Stimulated activated naive B cell treated with anti-CD40 and anti-IgM and Interleukin-4, amounts not matched to agents 10 μg/mL and 1 μg/mL and 100 μg/mL, for 72 hours (primary cell): ENCODE measurements at places on chromosomes 6 and 20.

- DNase-seq: no peak
Measured at GRCh38 chr6:96116674-96117073, 100.9 kb downstream of the FUT9 start.

GRCh38 chr6:112781241-112781640, 434.1 kb downstream of the RFPL4B start:
- no peak for DNase-seq

DNA sequence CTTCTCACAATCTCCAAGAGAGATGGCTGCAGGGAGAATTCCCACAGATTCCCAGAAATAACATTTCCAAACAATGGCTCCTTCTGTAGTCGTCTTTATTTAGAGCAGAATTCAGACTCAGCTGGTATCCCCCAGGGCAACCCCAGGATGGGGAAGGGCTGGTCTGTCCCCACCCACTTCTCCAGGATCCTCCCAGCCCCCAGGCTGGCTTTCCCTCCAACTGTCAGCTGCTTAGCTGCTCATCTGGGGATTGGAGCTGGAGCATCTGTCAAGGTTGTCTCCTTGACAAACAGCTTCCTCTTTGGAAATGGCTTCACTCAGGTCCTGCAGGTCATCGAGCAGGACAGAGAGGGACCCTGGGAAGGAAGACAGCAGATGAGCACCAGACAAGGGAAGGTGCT, 3.5 kb upstream of the PSORS1C2 start:
- DNase-seq: no peak

GRCh38 chr20:1121429-1121828, 3.0 kb downstream of the PSMF1 start:
- no peak for DNase-seq

DNA sequence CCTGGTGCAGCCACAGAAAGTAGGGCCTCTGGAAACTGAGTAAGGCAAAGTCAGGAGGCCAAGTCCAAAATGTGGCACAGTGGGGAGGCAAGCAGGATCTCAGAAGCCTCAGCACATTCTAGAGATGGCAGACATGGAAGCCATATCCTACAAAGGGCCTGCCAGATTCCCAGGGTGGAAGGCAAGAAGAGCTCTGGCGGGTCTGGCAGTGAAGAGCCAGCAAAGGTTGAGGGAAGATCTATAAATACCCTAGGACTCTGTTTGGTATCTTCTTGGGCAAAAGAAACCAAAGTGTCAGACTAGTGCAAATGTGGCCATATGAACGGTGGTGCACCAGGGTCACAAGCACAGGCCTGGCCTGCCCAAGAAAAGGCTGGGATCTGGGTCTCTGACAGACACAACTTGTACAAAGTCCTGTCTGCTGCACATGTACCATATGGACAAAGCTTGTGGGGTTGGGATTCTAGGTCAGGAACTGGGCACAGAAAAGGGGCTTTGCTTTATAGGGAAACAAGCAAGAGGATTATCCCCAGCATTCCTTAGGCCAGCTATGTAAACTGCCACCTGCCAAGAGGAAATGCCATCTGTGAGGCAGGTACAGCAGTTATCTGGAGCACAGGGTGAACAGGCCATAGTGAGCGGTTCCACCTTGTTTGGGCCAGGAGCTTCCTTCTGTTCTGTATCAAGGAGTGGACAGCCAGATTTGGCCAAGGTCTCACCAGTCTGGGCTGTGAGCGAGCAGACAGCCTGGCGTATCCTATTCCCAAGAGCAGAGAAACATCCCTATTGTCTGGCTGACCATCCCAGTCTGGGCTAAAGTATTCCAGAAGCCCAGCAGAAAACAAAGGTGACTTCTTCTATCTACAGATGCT, 36.3 kb upstream of the SLC4A11 start:
- no peak for DNase-seq

DNA sequence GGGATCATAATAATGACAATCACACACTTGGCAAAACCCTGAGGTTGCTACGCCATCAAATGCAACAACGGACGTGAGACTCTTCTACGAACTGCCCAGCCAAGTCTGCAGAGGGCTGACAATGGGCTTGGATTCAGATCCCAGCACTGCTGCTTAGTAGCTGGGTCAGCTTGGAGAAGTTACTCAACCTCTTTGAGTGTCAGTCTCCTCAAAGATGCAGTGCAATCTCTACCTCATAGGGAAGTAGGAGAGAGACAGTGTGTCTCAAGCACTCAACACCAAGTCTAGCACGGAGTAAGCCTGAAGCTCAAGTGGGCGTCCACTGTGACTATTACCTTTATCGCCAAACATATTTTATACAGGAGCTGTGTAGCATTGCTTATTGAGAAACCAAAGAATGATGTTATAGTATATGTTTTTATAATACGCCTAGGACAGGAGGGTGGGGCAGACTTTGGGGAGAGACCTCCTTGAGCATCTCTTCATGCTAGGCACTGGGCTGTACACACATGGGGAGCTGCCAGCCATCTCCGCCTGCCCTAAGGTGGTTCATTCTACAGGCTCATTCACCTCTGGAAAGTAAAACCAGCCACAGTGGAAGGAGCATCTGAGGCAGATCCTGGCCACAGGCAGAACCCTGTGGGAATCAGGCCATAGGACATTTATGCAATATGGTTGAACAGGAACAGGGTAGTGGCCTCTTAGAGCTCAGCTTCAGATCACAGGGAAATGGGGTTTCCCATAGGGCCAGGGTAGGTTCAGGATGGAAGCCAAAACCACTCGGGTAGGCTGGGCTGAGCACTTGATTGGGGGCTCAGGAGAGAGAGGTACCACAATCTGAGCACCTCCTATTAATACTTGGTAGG, 160.2 kb downstream of the MRPL14 start:
- DNase-seq: no peak

- DNase-seq: peak; percentile 10
Measured at GRCh38 chr6:46377209-46377608, 114.0 kb downstream of the RCAN2 start.

GRCh38 chr20:49318430-49319207, 40.8 kb upstream of the ZNFX1 start:
- DNase-seq: no peak

DNA sequence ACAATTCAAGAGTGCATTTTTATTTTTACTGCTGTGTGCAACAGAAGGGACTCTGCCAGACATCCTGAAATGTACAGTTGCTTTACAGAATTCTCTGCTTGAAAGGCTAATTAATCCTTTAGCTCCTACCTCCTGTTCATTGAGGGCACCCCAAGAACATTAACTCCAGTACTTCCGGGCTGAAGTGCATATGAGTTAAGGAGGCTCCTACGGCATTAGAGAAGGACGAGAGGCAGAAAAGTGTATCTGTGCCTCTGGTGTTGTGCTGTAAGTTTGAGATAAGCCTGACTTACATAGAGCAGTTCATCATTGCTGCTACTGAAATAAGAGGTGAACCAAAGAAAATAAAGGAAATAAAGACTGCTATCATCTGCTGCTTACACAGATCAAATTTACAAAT, 609.3 kb upstream of the ADGRB3 start:
- DNase-seq: no peak

GRCh38 chr20:22716821-22717351, 132.5 kb upstream of the FOXA2 start:
- DNase-seq: no peak

DNA sequence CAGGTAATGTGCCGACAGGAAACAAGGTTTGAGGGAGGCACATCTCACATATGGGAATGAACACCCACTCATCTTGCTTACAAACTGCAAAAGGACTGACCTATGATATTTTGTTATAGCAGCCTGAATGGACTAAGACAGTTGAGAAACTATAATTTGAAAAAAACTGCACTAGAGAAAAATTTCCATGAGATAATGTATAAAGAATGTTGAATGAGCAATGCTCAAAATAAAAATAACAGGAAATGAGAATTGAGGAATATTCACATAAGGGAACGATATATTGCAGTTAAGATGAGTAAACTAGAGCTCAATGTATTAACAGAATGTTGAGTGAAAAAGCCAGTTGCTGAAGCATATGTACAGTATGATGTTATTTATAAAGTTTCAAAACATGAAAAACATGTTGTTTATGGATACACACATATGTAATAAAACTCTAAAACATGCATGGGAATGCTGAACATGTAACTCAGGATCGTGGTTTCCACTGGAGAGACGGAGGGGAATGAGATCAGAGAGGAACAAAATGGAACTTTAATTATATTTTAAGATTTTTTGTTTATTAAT, 6.3 kb upstream of the TBC1D22B start:
- no peak for DNase-seq

- DNase-seq: no peak
Measured at GRCh38 chr6:131412960-131413830, 159.8 kb upstream of the ARG1 start.

DNA sequence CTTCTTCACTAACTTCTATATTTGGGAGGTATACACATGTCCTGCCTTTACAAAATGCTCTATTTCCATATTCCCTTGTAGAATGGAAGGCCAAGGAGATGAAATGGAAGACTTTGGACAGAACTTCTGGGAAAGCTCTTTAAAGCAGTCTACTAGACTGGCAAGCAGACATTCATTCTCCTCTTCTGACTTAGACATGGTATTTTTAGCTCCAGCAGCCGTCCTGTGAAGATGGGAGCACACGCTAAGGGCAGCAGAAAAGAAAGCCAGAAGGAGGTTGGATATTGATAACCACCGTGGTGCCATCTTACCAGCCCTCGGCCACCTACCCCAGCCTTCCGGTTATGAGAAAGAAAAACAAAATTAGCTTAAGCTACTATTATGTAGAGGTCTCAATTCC, 70.1 kb upstream of the E2F3 start:
- DNase-seq: no peak

DNA sequence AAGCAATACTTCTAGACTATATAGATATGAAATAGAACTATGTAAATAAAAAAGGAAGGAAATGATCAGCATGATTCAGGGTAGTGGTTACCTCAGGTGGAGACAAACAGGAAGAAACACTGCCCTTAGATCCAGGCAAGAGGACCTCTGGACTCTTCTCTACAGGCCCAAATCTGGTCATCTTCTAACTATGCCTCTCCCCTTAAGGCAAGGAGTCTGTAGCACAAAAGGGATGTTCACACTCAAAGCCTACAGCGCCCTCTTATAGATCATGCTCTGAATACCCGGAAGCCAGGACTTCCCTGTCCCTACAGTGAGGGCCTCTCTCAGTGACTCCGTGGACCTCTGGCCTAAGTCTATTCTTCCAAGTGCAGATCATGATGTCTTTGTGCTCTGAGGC, 30.4 kb upstream of the HIVEP2 start:
- no peak for DNase-seq

- no peak for DNase-seq
Measured at GRCh38 chr6:156449128-156449527, 328.1 kb upstream of the ARID1B start.

GRCh38 chr6:57134954-57135353, 37.2 kb upstream of the BAG2 start:
- DNase-seq: no peak

- DNase-seq: no peak
Measured at GRCh38 chr6:158706369-158706982, 56.6 kb downstream of the SYTL3 start.

DNA sequence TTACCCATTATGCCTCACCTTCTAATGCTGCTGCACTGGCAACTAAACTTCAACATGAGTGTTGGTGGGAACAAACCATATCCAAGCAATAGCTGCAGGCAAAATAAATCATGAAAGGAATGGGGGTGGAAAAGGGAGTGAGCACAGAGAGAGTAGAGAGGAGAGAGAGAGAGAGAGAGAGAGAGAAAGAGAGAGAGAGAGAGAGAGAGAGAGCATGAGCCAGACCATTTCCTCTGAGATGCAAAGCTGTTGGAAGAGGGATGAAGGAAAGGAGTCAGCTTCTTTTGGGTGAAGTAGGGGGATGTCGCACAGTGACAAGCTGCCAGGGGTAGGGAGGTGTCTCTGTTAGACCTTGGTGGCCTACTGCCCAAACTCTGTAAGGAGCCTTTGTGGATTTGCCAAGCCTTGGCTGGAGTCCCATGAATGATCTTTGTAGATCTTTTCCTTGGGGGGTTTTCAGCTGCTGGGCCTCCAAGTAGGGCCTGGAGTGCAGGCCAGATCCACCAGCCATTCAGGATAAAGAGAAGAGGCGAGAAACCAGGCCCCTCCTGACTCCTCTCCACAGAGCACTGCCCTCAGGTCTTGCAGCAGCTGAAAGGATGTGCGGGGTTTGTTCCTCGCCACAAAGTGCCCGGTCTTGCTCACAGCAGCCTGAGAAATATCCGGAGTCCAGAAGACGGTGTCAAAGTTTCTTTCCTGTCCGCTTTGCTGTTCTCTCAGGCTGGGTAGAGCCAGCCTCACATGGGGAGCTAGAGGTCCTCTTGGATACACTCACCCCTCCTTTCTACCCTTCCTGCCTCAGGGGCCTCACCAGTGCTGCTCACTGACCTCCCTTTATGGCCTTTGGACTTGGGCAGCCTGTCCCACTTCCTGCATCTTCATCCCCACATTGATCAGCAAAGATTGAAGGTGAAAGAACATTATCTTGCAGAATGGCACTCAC, 17.8 kb downstream of the BTBD3 start:
- no peak for DNase-seq

DNA sequence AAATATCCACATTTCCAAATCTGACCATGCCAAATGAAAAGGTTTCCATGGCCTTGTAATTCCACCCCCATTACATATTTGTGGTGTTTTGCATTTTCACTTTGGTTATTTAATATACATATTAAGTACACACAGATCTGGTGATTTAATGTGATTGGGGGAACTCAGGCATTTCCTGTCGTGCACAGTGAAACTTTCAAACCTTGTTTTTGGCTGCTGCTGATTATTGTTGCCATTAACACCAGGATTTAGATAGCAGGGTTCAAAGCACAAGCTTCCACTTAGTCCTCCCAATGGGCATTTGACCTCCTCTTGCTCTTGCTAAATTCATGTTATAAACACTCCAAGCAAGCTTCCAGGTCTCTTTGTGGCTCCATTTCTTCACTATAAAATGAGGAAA, 166.5 kb downstream of the SOBP start:
- DNase-seq: no peak

DNA sequence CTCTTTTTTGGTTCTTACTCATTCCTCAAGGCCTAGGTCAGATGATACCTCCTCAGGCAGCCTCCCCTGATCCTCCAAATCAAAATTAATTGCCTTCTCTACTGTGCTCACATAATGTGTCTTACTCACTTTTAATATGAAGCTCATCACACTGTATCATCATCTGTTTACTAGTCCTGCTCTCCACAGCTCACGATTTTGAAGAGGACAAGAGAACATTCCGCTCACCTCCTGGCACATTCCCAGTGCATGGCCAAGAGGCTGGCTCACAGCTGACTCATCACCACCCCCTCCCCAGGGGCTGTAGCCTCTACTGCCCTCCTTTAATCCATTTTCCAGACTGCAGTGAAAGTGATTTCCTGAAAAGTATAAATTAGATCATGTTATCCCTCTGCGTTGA, 133.1 kb downstream of the ALDH8A1 start:
- DNase-seq: no peak

- no peak for DNase-seq
Measured at GRCh38 chr6:118843685-118844390, 50.1 kb upstream of the ASF1A start.
